Ascending aorta (tissue), 2 donors: ENCODE measurements at places on chromosomes 1 and 21. TPM values are rescaled to one million over a fixed set of nuclear protein-coding genes. Genes with fewer than 3 reads are reported as not detected.

The TTC3 gene
- total RNA-seq, result 70.7 TPM

The ZMYND12 gene
- total RNA-seq, result not detected

The OPTC gene
- total RNA-seq, result not detected

The NBPF4 gene
- total RNA-seq, result not detected

The FLG gene
- total RNA-seq, result not detected

The SYT14 gene
- not detected for total RNA-seq

The TNFSF4 gene
- total RNA-seq, result 0.75 TPM

The PHTF1 gene
- 38.6 TPM for total RNA-seq

The NBPF11 gene
- 13.8 TPM for total RNA-seq

The NID1 gene
- total RNA-seq, result 172 TPM

The PHF13 gene
- total RNA-seq, result 1.5 TPM

The BEST4 gene
- total RNA-seq, result not detected

The C1QA gene
- total RNA-seq, result 202 TPM

The S100A4 gene
- 690 TPM for total RNA-seq

The CBR3 gene
- 59.2 TPM for total RNA-seq

The FOXD3 gene
- not detected for total RNA-seq

The RNU1-1 gene
- total RNA-seq, result under 0.01 TPM

The TPTE gene
- not detected for total RNA-seq

The COL6A1 gene
- 1,564 TPM for total RNA-seq

The RNF186 gene
- not detected for total RNA-seq

The ANKRD45 gene
- not detected for total RNA-seq

The TSPEAR gene
- total RNA-seq, result not detected

The ENSA gene
- total RNA-seq, result 138 TPM

The OR2L8 gene
- not detected for total RNA-seq

The SLC30A10 gene
- total RNA-seq, result not detected

The NMNAT2 gene
- 0.53 TPM for total RNA-seq

The SPRR1B gene
- total RNA-seq, result not detected

The LAX1 gene
- total RNA-seq, result not detected

The HAO2 gene
- not detected for total RNA-seq

The UQCRH gene
- 120 TPM for total RNA-seq

The OR2L5 gene
- total RNA-seq, result not detected

The XCL1 gene
- not detected for total RNA-seq

The GPR161 gene
- 16.3 TPM for total RNA-seq

The OR10J1 gene
- total RNA-seq, result not detected

The OR6K6 gene
- not detected for total RNA-seq

The TFF2 gene
- total RNA-seq, result not detected

The FPGT gene
- total RNA-seq, result 8.3 TPM

The TMPRSS2 gene
- not detected for total RNA-seq

The PCP4 gene
- total RNA-seq, result not detected

The MPZ gene
- 2.4 TPM for total RNA-seq

The PGLYRP3 gene
- total RNA-seq, result not detected

The SPRR2A gene
- not detected for total RNA-seq

The PLA2G2A gene
- total RNA-seq, result 761 TPM

The TRAF3IP3 gene
- not detected for total RNA-seq

The KCNJ9 gene
- 1.2 TPM for total RNA-seq

The EPHA10 gene
- 0.11 TPM for total RNA-seq

The SYPL2 gene
- 8.1 TPM for total RNA-seq

The ADAMTS1 gene
- 672 TPM for total RNA-seq

The MAN1C1 gene
- total RNA-seq, result 14.3 TPM
